ENCODE measurements at places on chromosomes 5 and 9. TPM values are rescaled to one million over a fixed set of nuclear protein-coding genes. Genes with fewer than 3 reads are reported as not detected.

- no peak for DNase-seq
- no peaks in the 10 kb centered on the region for H3K36me3 ChIP-seq
- H3K27ac ChIP-seq: no peak overlapping the region
- no peaks in the 10 kb centered on the region for H3K4me1 ChIP-seq
- no peaks in the 10 kb centered on the region for H3K27me3 ChIP-seq
Observed at GRCh38 chr9:78502566-78502965, 205.6 kb downstream of the PSAT1 start.

DNA sequence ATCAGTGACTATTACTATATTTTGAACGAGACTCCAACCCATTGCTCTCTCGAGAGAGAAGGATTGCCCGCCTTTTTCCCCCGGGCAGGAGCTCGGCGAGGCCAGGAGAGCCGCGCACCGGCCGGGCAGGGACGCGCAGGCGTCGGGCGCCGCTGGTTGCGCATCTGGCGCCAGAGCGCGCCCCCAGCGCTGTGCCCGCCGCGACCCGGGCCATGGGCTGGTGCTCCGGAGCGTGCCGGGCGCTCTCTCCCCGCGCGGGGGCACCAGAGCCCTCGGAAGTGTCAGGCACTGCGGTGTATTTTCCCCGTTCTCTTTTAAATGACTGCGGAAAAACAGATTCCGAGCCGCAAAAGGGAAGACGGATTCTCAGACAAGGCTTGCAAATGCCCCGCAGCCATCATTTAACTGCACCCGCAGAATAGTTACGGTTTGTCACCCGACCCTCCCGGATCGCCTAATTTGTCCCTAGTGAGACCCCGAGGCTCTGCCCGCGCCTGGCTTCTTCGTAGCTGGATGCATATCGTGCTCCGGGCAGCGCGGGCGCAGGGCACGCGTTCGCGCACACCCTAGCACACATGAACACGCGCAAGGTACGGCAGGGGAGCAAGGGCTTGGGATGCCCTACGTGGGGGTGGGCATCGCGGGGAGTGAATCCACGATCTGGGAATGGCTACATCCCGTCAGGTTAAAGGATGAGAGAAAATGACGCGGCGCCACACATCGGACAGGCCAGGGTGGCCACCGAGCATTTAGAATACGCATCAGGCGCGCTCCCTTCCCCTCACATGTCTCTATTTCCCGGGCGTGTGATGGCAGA lies 1.1 kb upstream of the NTRK2 start:
- DNase-seq: peak; percentile 66
- peaks cover 27% of the 10 kb centered on the region for H3K4me1 ChIP-seq
- H3K27me3 ChIP-seq: no peaks in the 10 kb centered on the region
- no peak overlapping the region for H3K27ac ChIP-seq

GRCh38 chr5:134281081-134281480 lies 55.2 kb upstream of the PPP2CA start:
- no peak for DNase-seq
- H3K27ac ChIP-seq: no peak overlapping the region
- no peaks in the 10 kb centered on the region for H3K27me3 ChIP-seq

DNA sequence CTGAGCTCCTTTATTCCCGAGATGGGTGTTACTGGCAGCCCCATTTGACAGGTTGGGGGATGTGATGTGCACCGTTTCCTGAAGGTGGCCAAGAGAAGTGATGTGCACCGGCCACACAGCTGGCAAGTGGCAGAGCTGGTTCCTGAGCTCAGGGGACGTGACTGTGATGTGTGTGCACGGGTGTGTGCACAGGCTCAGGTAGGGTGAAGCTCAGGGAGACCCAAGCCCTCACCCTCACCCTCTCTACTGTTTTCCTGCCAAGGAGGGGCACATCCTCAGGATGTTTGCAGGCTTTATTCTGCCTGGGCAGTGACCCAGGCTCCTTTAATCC lies 56.6 kb downstream of the WWC1 start:
- peaks cover 57% of the 10 kb centered on the region for H3K4me1 ChIP-seq
- H3K4me3 ChIP-seq: no peak overlapping the region
- peak; percentile 12 for DNase-seq
- no peaks in the 10 kb centered on the region for H3K27me3 ChIP-seq
- H3K36me3 ChIP-seq: no peaks in the 10 kb centered on the region

DNA sequence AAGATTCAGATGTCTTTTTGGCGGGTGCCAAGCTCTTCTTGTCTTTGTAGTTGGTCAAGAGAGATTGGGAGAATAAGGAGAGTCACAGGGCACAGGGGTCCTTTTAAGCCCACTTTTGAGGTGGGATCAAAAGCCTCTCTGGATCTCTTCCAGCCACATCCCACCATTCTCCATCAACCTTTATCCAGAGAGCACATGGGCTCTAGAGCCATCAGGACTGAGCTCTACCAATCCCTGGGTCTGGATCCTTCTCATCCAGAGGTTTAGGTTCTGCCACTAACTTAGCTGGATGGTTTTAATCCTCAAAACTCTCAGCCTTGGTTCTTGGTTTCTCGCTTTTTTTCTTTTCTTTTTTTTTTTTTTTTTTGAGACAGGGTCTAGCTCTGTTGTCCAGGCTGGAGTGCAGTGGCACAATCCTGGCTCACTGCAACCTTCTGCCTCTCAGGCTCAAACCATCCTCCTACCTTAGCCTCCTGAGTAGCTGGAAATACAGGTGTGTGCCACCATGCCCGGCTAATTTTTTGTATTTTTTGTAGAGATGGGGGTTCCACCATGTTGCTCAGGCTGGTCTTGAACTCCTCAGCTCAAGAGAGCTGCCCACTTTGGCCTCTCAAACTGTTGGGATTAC lies 44.6 kb upstream of the MATR3 start:
- no peaks in the 10 kb centered on the region for H3K27me3 ChIP-seq
- H3K27ac ChIP-seq: no peak overlapping the region
- no peaks in the 10 kb centered on the region for H3K4me1 ChIP-seq
- DNase-seq: no peak

DNA sequence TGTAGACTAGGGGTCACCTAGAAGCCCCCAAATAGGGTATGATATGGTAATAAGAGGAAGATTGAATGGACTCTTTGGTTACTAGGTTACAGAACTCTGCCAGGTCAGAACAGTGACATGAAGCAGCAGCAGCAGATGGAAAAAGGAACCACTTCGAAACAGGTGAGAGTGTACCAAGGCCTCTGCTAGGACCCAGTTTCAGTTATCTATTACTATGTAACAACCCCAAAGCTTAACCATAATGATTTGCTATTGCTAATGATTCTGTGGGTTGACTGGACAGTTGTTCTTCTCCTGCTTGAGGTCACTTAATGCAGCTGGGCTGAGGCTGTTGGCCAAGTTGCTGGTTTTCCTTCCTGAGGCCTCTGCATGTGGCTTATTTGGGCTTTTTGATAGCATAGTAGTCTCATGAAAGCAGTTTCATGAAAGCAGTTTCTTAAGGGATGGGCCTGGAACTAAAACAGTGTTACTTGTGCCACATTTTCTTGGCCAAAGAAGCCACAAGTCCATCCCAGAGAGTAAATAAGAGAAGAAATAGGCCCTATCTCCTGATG lies 17.6 kb downstream of the C9orf43 start:
- no peaks in the 10 kb centered on the region for H3K4me1 ChIP-seq
- no peak for DNase-seq
- no peaks in the 10 kb centered on the region for H3K36me3 ChIP-seq
- no peaks in the 10 kb centered on the region for H3K27me3 ChIP-seq
- H3K4me3 ChIP-seq: no peak overlapping the region
- no peak overlapping the region for H3K27ac ChIP-seq

The CSF2 gene
- not detected for total RNA-seq

The SHROOM1 gene
- total RNA-seq: 19.5 TPM

The PRDM9 gene
- total RNA-seq: not detected

Measured in body of pancreas (tissue), 4 donors.